ENCODE measurements at places on chromosomes 2 and 18.

DNA sequence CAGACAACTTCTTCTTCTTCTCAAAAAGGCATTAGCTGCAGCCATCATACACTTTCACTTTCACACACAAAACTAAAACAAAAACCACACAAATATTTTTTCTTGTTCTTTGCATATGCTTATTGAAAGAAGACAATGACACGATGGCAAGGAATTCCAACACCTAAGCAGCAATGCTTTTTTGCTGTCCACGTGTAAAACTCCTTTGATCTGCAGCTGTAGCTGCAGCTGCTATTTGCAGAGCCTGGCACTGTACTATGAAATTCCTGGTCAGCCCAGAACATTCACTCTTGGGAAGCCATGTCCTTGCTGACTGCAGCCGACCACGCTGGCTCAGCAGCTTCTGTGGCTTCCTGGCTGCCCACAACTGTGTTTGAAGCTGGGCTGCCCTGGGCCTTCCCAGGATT, 316.2 kb downstream of the CDH2 start:
- no peaks in the 10 kb centered on the region for H3K27me3 ChIP-seq
- no peaks in the 10 kb centered on the region for H3K36me3 ChIP-seq
- H3K27ac ChIP-seq: no peak overlapping the region
- no peaks in the 10 kb centered on the region for H3K4me1 ChIP-seq

GRCh38 chr2:174768557-174768956, 4.3 kb upstream of the CHRNA1 start:
- H3K4me1 ChIP-seq: peaks cover 18% of the 10 kb centered on the region
- no peak overlapping the region for H3K27ac ChIP-seq
- no peak overlapping the region for H3K4me3 ChIP-seq
- no peaks in the 10 kb centered on the region for H3K36me3 ChIP-seq

GRCh38 chr2:195864316-195864715, 204.3 kb downstream of the DNAH7 start:
- DNase-seq: no peak
- H3K4me1 ChIP-seq: peaks cover 1% of the 10 kb centered on the region
- H3K36me3 ChIP-seq: no peaks in the 10 kb centered on the region
- H3K27ac ChIP-seq: no peak overlapping the region
- peaks cover 2% of the 10 kb centered on the region for H3K27me3 ChIP-seq
- no peak overlapping the region for H3K4me3 ChIP-seq

DNA sequence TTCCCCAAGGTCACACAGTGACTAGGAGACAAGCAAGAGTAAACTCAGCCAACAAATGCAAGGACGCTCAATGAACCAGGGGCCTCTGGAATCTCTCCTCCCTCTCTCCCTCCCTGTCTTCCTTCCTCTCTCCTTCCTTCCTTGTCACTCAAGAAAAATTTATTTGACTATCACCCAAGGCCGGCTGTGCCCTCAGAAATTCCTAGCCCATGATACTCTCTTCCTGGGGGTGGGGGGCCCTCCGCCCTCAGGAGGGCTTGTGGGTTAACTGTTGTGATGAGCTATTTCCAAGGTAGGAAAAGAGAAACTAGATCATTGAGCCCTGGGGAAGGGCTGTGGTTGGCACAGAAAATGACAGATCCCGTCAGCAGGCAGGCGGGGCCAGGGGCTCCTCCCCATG, 21.7 kb downstream of the INHBB start:
- H3K36me3 ChIP-seq: no peaks in the 10 kb centered on the region
- H3K4me1 ChIP-seq: no peaks in the 10 kb centered on the region
- DNase-seq: no peak
- H3K4me3 ChIP-seq: no peak overlapping the region
- H3K27me3 ChIP-seq: no peaks in the 10 kb centered on the region

- peaks cover 81% of the 10 kb centered on the region for H3K27me3 ChIP-seq
- H3K4me1 ChIP-seq: peaks cover 22% of the 10 kb centered on the region
- peak overlapping the region; percentile 77 for H3K4me3 ChIP-seq
- no peak overlapping the region for H3K27ac ChIP-seq
- peak; percentile 12 for DNase-seq
Measured at GRCh38 chr2:221571551-221572218, 419 bp downstream of the EPHA4 start.

DNA sequence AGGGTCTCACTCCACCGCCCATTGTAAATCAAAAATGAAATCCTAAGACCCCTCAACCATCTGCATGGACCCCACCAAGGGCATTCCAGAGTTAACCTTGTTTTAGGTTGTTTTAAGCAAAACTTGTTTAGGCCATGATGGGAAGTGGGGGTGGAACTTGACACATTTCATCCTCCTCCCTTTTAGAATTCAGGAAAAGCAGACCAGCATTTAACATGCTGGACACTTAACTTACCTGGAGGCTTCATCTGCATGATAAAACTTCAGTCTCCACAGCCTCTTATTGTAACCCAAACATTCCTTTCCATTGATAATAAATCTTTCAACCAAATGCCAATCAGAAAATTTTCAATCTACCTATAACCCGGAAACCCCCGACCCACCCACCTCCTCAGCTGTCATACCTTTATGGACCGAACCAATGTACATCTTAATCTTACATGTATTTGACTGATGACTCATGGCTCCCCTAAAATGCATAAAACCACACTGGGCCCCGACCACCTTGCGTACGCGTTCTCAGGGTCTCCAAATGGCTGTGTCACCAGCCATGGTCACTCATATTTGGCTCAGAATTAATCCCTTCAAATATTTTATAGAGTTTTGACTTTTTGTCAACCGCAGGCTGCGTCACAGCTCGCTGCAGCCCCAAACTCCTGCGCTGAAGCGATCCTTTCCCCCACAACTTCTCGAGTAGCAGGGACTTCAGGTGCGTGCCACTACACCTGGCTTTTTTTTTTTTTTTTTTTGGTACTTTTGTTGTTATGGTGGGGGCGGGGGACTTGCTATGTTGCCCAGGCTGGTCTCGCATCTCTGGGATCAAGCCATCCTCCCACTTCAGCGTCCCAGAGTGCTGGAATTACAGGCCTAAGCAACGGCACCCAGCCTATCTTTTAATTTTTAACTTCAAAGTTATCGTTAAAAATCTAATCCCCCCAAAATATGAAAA, 917 bp downstream of the MPPE1 start:
- DNase-seq: no peak
- peaks cover 22% of the 10 kb centered on the region for H3K4me1 ChIP-seq
- peaks cover 10% of the 10 kb centered on the region for H3K36me3 ChIP-seq
- H3K27me3 ChIP-seq: no peaks in the 10 kb centered on the region
- H3K27ac ChIP-seq: peak overlapping the region; percentile 90

DNA sequence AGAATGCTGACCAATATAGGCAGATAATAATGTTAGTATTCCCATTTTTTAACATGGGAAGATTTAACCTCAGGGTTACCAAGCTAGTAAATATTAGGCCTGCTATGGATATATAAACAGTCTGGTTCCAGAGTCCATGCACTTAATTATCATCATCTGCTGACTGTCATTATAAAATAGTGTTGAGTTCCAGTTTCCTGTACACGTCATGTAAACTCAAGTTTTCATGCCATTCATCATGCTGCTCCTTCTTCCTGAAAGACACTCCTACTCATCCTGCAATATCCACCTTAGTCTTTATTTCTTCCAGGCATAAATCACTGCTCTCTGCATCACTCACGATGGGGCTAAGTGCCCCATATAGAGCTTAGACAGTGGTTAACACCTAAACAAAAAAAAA, 420.8 kb upstream of the SPHKAP start:
- no peak for DNase-seq
- H3K4me3 ChIP-seq: no peak overlapping the region
- no peaks in the 10 kb centered on the region for H3K27me3 ChIP-seq
- no peak overlapping the region for H3K27ac ChIP-seq
- no peaks in the 10 kb centered on the region for H3K36me3 ChIP-seq
- H3K4me1 ChIP-seq: no peaks in the 10 kb centered on the region

GRCh38 chr2:118627156-118627555, 220.3 kb downstream of the EN1 start:
- DNase-seq: no peak
- peaks cover 6% of the 10 kb centered on the region for H3K27me3 ChIP-seq
- no peak overlapping the region for H3K4me3 ChIP-seq
- H3K27ac ChIP-seq: no peak overlapping the region

GRCh38 chr18:27778925-27779324, 398.0 kb downstream of the CDH2 start:
- H3K27ac ChIP-seq: no peak overlapping the region
- no peaks in the 10 kb centered on the region for H3K27me3 ChIP-seq
- no peak overlapping the region for H3K4me3 ChIP-seq
- H3K4me1 ChIP-seq: no peaks in the 10 kb centered on the region

GRCh38 chr2:180653481-180653880, 326.9 kb upstream of the UBE2E3 start:
- H3K27me3 ChIP-seq: no peaks in the 10 kb centered on the region
- DNase-seq: no peak
- no peak overlapping the region for H3K4me3 ChIP-seq
- H3K27ac ChIP-seq: no peak overlapping the region
- no peaks in the 10 kb centered on the region for H3K36me3 ChIP-seq

DNA sequence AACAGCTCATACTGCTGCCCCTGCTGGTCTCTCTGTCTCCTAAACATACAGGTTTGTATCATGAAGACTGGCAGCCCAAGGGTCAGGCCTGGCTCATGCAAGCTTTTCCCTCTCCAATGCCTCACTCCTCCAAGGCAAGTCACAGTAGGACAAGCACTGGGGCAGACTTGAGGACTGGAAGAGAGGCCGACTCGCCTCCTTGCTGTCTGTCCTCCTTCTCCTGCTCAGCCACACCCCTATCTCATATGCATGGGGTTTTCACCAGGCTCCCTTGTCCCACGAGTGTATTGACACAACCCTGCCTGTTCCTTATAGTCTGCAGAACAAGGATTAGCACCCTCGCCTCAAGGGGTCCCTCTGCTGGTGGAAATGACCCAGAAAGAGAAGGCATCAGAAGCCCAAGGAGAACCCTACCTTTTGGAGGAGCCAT, 223.7 kb downstream of the SOX11 start:
- H3K4me1 ChIP-seq: no peaks in the 10 kb centered on the region
- no peak overlapping the region for H3K27ac ChIP-seq
- DNase-seq: no peak
- H3K36me3 ChIP-seq: no peaks in the 10 kb centered on the region
- no peak overlapping the region for H3K4me3 ChIP-seq

DNA sequence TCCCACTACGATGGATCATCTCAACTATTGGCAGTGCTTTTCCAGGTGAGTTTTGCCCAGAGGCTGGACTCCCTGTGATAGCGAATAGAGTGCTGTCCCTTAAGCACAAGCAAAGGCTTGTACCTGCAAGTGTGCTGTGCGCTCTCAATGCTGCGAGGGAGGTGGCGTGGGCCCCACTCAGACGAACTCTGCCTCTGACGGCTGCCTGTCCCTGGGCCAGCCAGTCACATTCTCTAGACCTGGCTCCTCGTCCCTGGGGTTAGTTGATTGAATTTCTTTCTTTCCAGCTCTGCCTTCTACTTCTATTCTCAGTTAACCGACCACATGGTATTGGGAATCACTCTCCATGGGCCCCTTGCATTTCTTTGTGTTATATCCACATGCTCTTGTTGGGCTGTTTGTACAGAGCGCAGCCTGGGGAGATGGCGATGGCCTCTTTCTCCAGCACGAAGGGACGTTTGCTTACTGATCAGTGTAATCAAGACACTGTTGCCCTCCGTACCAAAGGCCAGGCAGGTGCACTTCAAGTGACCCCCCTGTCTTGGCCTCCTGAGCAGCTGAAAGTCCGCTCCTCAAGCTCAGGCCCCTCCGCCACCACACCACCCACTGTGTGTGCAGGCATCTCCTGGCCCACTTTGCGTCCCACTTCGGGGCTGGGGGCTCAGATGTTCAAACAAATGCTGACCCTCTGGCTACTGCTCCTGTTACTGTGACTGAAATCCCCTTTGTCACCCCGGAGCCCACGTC, 151.3 kb downstream of the ZNF236 start:
- peaks cover 3% of the 10 kb centered on the region for H3K4me1 ChIP-seq
- no peaks in the 10 kb centered on the region for H3K27me3 ChIP-seq
- no peak overlapping the region for H3K27ac ChIP-seq
- H3K4me3 ChIP-seq: no peak overlapping the region
- H3K36me3 ChIP-seq: peaks cover 4% of the 10 kb centered on the region

- no peak for DNase-seq
- peaks cover 46% of the 10 kb centered on the region for H3K4me1 ChIP-seq
- H3K36me3 ChIP-seq: no peaks in the 10 kb centered on the region
- peak overlapping the region; percentile 1 for H3K27ac ChIP-seq
- H3K27me3 ChIP-seq: peaks cover 46% of the 10 kb centered on the region
Measured at GRCh38 chr2:8575834-8576423, 105.9 kb upstream of the ID2 start.

DNA sequence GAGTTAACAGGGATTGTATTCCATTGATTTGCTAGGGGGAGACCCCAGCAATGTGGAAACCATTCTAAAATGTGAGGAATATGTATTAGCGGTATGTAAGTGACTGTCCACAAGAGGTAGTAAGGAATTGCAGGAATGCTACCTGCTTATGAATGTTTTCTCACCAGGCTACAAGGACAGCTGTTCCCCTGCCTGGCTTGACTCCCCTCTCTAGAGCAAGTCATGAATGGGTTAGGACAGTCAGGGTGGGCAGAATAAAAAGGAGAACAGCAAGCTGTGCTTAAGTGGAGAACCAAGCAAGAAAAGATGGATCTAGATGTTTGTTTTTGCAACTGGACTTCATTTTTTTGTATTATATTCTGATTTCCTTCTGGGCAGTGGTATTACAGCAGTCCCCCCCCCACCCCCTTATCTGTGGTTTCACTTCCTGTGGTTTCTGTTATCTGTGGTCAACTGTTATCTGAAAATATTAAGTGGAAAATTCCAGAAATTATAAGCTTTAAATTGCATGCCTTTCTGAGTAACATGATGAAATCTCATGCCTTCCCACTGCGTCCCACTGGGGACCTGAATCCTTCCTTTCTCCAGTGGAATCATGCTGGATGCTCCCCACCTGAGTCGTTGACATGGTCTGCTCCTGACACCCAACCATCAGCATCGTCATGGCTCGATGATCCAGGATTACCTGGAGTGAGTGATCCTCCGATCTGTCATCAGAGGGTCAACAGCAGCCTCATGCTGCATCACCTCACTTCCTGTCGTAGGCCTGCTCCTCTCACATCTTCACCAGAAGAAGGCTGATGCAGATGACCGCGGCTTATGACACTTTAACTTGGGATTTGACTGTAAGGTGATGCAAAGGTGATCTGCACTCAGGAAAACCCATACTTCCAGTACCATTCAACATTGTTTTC, 52.2 kb downstream of the VAPA start:
- peaks cover 22% of the 10 kb centered on the region for H3K4me1 ChIP-seq
- no peak for DNase-seq
- H3K4me3 ChIP-seq: no peak overlapping the region
- peaks cover 35% of the 10 kb centered on the region for H3K27me3 ChIP-seq
- H3K36me3 ChIP-seq: no peaks in the 10 kb centered on the region

GRCh38 chr2:99514357-99514756, 24.5 kb upstream of the REV1 start:
- no peaks in the 10 kb centered on the region for H3K4me1 ChIP-seq
- no peak overlapping the region for H3K27ac ChIP-seq
- no peaks in the 10 kb centered on the region for H3K36me3 ChIP-seq
- peaks cover 6% of the 10 kb centered on the region for H3K27me3 ChIP-seq
